ENCODE measurements at places on chromosomes 3 and 15.

DNA sequence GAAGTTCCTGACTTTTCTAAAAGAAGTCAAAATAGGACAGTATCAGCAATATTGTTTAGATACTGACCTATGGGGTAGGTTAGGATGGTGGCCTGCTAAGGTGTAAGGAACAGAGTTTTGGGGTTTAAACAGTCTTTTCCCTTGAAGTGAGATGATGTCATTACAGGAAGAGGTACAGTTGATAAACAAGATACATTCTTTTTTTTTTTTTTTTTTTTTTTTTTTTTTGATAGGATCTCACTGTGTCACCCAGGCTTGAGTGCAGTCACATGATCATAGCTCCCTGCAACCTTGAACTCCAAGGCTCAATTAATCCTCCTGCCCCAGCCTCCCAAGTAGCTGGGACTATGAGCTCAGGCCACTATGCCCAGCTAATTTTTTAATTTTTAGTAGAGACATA, 33.3 kb downstream of the SLC25A36 start:
- DNase-seq = no peak

DNA sequence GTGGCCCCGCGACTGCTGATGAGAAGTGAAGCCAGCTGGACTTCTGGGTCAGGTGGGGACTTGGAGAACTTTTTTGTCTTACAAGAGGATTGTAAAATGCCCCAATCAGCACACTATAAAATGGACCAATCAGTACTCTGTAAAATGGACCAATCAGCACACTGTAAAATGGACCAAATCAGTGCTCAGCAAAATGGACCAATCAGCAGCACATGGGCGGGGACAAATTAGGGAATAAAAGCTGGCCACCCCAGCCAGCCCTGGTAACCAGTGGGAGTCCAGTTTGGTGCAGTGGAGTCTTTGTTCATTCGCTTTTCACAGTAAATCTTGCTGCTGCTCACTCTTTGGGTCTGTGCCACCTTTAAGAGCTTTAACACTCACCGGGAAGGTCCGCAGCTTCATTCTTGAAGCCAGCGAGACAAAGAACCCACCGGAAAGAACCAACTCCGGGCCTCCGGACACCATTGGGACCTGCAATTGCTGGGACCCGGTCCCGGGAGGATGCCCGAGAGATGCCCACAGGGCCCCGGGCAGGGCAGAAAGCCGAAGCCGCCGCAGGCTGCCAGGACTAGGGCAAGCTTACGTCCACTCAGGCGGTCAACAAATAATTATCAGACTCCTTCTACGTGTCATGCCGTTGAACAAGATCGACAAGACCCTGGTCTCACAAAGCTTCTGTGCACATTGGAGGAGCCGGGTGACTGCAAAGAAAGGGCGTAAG, 8.3 kb upstream of the NR2E3 start:
- no peak for DNase-seq

DNA sequence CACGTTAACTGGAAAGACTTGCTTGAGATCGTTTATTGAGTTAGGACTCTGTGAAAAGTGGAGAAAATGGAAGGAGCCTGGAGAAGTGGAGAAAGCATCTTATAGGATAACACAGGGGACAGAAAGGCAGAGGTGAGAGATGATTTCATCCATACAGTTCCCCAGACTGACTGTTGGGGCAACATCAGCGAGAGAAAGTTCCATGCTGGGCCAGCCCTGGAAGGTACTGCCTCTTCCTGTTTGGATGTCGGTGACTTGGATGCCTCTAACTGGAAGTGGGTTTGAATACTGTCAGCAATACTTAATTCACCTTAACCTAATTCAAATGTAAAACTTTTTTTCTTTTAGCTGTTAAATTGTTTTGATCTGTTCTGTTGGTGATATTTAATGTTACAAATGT, 32.3 kb downstream of the ATP13A5 start:
- no peak for DNase-seq

DNA sequence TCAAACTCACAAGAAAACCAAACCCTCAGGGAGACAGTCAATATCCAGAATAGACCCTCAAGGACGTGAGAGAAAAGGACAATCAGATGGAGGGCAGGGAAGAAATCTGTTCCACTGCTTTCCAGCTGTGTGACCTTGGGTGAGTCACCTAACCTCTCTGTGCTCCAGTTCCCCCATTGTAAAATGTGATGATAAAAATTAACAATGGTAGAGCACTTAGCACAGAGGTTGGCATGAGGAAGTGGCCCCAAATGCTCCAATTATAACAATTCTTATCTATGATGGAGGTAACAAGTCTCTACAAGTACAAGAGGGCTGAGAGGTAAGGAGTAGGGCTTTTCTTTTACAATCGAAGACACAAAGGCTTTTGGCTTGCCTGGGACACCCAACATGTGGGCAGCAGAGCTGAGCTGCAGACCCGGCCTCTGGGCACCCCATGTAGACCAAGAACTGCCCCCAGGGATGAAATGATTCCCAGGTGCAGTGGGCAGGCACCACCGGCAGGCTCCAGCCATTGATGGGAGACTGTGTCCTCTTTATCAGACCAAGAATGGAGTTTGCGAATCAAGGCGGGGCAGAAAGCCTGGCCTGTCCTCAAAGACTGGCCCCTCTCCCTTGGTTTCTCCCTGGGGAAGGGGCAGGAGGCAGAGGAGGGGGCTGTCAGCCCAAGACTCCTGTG, 22.0 kb downstream of the WNT7A start:
- peak; percentile 10 for DNase-seq

DNA sequence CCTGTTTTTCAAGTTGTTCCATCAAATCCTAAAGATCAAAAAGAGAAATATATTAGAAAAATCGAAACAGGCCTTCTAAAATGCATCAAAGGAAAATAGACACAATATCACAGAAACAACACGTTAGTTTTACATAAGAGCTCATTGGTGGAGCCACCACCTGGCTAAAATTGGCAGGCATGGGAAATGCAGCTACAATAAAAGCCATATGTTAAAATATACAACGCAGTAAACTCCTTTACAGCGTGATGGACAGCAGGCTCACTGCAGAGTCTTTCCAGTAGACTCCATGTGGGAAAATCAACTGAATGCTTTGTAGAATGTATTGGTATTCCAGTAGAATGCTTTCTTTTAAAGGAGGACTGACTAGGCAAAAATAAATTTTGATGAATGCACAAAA, 40.9 kb upstream of the MYO5C start:
- DNase-seq = no peak

DNA sequence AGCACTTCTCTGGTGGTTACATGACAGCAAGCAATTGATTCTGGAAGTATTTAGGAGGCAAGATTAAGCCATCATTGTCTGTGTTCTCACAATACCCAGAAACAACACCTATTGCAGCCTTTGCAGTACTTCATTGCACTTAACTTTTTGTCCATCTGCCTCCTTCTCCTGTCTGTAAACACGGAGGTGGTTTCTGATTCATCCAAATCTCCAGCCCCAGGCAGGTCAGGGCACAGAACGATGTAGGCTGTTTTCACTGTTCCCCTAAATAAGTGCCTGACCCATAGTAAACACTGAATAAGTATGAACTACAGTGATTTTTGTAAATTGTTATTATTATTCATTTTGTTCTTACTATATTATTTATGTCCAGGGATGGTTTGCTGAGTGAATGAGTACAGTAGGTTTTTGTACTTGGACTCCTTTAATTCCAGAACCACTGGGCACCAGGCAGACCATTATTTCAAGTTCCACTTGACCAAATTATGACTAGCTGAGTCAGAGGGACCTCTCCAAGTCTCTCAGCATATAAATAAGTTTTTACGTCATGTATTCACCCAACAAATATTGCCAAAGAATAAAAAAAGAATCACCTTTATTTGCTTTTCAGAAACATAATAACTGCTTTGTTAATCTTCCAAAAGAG, 283.3 kb upstream of the TRIM42 start:
- DNase-seq = no peak

- DNase-seq = no peak
These were observed 70.8 kb downstream of the GPR156 start for GRCh38 chr3:120214176-120214575.

DNA sequence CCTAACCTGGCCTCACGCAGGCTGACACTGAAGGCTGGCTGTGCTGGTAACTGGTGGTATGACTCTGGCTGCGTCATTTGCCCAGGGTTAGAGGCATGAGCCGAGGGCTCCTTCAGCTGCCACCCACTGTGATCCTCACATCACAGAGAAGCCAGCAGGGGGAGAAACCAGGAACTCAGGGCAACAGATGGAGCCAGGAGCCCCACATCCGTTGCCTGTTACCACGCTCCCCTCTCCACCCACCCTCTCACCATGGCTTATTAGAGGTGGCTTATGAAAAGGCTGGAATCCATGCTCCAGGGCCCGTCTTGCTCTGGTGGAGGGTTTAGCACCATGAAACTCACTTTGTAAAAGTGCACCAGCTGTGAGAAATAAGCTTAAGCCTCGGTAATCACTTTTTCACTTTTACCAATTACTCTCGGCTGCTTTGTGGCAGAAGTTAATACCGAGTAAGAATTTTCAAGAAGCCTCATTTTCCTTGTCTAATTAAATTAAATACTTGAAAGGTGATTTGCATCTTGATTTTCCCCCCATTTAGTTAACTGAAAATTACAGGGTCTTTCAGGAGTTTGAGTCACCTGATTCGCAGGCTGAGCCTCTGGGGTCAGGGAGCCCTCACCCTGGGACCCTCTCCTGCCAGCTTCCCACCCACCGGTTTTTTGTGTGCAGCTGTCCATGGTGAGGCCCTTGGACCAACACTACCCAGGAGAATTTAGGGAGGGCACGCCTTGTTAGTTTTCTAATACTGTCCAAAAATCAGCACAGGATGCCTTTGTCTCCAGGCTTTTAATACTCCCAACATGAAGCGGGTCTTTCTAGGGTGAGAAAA, 60.9 kb downstream of the ASB7 start:
- DNase-seq = peak; percentile 58

GRCh38 chr3:64266983-64267382, 41.7 kb upstream of the PRICKLE2 start:
- no peak for DNase-seq

DNA sequence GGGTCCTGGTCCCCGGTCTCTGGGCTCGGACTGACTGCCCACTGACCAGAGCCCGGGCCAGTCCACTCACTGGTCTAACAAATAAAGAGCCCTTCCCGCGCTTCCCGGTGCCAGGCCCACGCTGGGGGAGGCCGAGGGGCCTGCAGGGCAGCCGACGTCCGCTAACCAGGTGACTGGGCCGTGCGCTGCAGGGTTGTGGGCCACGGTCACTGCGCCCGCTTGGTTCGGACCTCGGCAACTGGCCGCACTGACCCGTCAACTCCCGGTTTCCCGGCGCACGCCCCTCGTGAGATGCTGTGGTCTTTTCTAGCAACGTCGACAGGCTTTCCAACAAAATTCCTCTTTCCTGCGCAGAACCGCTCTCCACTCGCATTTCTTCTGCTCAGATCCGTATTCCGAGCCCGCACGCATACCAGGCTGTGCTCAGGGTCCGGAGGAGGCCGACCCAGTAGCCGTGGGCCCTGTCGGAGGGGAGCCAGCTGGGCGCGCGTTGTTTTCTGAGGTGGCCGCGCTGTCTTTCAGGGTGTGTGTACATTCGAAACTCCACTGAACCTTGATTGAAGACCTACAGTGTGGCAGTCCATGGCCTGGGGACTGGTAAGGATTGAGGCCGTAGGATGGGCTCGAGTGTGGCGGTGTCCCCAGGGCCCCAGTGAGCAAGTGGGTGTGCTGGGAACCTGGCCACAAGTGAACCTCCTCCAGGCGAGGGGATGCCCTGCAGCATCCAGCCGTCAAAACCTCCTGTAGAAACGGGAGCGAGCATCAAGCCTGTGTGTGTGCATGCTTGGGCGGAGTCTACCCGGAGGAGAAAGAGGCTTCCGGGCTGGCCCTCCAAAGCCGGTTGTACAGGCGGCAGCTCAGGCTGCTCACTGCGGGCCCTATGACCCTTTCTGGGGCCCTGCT, 875 bp upstream of the NT5DC2 start:
- no peak for DNase-seq

GRCh38 chr3:151093905-151094304, 8.4 kb downstream of the MED12L start:
- no peak for DNase-seq

GRCh38 chr3:16406166-16406565, 107.3 kb downstream of the RFTN1 start:
- no peak for DNase-seq

GRCh38 chr3:188697127-188697526, 474.6 kb upstream of the TPRG1 start:
- DNase-seq = no peak

DNA sequence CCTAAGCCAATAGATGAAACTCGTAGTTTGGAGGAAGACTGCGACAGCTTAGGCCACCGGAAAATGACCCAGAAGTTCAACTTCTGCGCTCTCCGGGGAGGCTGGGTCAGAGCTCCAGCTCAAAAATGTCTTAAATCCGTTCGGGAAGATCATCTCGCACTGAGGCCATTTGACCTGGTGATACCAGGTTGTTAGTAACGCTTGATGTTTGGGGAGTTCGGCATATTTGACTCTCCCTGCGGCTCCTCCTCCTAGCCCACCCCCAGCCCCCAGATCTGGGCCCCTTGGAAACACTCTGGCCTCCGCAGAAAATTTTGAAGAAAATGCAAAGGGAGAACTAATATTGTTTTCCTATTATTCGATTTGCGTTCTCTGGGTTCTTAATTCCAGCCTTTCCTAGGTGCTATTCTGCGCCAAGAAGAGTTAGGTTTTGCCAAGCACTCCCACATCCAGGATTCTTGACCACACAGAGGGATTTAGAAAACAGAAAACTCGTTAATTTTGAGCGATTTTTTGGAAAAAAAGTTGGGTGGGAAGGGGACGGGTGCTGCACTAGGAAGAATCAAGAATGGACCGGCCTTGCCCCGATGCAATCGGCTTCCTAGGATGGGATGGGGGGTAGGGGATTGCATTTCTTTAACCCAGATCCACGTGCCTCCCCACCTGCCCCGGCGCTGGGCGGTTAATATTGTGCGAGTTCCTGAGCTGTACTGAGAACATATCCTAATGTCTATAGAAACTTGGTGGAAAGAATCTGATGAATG, 50.0 kb downstream of the ZIC4 start:
- DNase-seq = no peak

- DNase-seq = peak; percentile 49
These were observed 721 bp upstream of the ZIC1 start for GRCh38 chr3:147408188-147409100.

DNA sequence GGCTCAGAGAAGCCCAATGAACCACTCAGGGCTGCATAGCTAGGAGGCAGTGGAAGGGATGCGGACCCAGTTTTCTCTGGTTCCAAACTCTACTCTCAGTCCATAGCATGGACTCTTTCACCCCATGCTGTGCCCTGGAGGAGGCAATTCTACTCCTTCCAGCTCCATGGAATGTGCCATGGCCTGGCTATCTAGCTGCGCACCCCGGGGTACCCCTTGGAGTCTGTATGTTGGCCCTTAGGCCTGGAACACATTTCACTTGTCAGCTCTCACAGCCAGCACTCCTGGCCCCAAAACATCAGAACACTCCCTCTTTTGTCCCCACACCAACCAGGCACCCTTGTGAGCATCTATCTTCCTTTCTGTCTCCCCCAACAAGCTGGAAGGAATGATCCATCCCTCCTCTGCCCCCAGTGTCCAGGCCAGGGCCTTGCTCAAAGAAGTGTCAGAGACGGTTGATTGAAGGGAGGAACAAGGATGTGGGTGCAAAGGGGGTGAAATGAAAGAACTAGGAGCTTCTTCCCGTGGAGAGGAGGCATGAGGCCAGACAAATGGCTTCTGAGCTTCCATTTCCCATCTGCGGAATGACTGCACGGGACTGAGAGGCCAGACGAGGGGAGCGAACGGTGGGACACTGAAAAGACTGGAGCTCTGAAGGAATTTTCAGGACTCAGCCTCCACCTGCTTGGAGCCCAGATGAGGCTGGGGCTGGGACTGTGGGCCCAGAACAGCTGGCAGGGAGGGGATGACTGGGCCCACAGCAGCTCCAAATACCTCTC, 2.8 kb downstream of the PRSS50 start:
- DNase-seq = no peak

GRCh38 chr3:124997303-124998246, 58.2 kb downstream of the HEG1 start:
- no peak for DNase-seq

All from Daoy (cell line).